Karpas-422 (cell line): ENCODE measurements at places on chromosomes 2 and 18.

DNA sequence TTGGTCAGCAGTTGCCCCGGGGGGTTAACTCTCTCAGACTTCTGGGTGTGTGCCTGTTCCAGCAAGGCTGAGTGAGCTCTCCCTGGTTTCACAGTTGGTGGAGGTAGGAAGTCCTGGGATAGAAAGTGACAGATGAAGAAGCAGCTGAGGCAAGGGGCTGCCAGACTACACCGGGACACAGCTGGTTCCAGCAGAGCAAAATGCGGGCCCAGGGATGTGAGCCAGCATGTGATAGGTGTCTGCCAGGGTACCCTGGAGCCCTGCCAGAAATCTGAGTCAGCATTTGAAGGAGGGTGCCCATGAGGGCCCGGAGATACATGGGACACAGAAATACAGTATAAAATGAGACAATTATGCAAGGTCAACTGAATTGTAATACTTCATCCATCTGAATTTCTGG, 79.3 kb upstream of the LGALSL start:
- DNase-seq, result no peak

DNA sequence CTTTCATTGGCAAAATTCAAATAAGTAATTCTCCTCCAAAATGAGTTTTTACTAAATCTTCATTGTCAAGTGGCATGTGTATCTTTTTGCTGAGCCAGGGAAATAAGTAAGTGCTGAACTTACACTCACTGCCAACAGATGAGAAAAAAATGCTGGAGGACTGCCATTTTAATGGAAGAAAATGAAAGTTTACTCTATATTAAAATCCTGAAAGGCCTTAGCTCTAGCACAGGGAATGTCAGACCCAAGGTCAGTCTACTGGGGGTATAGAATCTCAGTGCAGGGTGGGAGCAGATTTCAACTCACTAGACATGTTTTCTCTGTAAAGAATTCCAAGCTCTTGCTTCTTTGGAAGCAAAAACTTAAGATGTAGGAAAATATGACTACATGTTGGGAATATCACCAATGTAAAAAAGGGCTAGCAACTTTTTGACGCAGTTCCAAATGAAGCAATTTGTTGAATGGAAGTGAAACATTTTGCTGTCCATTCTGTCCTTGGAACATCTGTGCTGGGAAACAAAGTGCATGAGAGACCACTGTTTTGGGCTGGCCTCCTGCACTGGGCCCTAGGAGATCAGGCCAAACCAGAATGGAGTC, 127.0 kb downstream of the ST6GAL2 start:
- DNase-seq, result no peak

DNA sequence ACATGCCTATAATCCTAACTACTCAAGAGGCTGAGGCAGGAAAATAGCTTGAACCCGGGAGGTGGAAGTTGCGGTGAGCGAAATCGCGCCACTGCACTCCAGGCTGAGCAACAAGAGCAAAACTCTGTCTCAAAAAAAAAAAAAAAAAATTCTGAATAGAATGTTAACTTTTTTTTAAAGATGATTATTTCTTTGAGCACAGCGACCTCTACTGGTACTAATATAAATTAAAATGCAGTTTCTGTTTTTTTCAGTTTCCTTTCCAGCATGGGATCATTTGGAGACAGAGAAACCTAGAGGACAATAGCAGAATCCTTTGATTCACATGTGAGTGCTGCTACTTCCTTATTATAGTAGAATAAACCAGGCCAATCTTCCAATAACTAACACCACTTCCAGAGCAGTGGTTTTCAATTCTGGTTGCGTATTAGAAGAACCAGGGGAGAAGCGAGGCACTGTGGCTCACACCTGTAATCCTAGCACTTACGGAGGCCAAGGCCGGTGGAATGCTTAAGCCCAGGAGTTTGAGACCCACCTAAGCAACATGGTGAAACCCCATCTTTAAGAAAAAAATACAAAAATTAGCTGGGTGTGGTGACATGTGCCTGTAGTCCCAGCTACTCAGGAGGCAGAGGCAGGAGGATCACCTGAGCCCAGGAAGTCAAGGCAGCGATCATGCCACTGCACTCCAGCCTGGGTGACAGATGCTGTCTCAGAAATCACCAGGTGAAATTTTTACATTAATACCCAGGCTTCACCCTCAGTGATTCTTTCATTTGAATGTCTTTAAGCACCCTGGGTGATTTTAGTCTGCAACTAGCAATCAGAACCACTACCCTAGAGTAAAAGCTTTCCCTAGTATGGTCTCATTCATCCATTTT, 10.1 kb downstream of the SRSF7 start:
- peak; percentile 89 for DNase-seq

DNA sequence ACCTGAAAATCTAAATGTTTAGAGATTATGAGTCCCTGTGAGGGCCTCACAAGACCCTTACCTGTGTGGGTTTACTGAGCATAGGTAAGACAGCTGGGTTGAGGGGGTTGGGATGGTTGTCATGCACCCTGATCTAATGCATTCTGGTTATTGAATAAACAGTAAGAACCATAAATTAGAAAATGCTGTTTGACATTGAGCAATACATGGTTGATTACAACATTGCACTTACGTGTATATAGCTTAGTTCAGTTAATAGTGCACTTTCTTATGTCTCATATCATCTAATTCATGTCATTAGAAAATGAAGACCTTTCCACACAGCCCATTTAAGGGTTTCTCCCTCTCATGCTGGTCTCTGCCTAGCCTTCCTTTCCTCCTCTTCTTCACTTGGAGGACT, 253.5 kb upstream of the ATP5MC3 start:
- DNase-seq, result no peak

DNA sequence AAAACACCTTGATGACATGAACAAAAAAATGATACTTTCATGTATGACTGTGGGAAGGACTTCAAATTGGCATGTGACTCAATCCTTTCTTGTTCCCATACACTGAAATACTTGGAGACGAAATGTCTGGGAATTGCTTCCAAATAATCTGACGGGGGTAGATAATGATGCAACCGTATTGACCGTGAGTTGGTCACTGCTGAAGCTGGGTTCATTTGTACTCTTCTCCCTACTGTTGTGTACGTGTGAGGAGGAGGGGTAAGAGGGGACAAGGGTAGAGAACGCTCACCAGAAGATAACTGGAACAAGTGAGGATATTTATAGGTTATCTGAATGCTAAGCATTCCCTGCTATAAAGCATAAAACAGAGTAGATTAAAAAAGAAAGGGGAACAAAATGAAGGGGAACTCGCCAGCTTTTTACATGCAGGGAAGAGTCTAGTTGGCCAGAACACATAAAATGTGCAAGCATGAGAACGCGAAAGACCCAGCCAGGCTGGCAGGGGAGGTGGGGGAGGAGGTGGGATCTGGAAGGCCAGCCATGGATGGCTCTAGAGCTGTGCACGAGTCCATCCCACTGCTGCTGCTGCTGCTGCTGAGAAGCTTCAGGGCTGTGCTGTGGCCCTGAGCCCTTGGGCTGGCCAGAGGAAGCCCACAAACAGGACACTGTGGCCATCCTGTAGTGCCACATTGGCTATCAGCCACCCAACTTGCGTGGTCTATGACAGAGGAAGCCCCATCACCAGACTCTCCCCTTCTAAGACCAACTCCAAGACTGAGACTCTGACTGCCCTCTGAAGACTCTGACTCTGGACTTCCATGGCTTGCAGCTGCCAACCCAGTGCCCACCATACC, 15.2 kb upstream of the CETN1 start:
- no peak for DNase-seq

DNA sequence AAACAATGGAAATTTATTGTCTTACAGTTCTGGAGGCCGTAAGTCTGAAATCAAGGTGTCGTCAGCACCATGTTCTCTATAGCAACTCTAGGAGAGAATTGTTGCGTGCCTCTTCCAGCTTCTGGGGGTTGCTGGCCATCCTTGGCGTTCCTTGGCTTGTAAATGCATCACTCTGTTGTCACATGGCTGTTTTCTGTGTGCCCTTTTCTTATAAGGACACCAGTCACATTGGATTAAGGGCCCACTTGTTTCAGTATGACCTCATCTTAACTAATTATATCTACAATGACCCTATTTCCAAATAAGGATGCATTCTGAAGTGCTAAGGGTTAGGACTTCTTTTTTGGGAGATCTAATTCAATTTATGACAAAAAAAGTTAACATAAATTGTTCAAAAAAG, 1.4 kb upstream of the PLEK start:
- DNase-seq, result peak; percentile 54

DNA sequence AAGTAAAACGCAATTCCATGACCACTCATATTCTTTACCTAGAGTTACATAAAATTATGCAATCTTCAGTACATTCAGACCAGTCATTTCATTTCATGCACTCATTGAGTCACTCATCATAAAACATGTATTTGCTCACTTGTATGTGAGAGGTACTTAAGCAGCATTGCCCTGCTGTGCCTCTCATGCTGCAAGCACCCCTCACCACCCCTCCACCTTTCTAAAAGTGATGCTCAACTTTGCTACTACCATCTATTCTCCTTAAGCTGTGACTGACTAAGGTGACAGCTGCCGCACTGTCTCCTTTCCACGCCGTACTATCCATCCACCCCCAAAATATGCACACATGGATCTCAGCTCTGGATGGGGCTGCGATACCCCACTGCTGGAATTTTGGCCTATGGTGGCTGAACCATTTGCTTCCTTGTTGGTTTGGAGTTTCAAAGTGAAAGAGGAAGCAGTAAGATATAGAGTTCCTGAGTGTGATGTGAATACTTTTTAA, 7.2 kb downstream of the ARHGAP25 start:
- peak; percentile 73 for DNase-seq

- peak; percentile 67 for DNase-seq
These were observed 7.1 kb downstream of the ADAM17 start for GRCh38 chr2:9548506-9548905.

DNA sequence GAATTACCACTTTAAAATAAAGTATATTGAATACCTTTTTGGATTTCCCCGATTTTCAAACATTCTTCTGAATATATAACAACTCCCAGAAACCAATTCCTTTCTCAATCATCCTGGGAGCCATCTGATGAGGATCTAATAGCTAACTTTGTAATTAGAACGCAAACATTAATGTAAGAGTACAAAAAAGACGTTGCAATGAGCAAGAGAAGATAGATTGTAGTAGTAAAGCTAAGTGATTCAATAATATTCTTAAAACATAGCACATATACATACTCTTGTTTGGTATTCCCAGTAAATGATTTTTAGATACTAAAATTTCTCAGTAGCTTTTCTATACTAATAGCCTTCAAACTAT, 1.1 kb downstream of the ABCA12 start:
- DNase-seq, result no peak

DNA sequence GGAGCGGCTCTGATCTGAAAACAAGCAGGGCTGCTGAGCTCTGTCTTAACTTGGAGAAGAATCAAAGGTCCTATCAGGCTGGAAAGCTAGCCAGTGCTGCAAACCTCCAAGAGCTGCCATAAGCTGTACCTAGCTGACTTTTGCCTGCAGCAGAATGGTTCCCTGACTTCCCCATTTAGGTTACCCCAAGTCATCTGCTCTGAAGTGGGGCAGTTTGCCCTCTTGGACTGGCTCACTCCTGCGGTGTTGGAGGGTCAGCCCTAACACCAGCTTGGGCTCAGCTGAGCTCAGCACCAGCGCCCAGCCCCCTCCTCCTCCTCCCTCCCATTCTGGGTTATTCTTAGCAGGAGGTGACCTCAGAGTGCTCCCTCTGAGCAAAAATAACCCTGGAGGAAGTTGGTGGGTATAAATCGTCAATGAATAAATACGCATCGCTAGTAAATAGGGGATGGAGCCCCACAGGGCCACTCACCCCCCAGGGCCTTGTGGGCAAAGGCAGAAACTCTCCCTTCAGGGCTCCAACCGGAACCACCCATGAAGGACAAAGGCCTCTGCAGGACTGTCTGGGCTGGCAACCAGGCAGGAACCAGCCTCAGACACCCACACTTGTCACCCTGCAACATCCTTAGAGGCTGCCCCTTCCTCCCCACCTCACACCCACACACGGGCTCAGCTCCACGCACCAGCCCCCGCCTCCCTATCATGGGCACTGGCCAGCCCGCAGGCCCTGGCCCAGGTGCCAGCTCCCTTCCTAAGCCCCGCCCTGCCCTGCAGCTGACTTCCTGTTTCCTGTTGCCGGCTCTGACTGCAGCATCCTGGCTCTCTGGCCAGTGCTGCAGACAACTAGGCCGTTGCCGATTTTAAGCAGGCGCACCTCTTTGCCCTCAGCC, 46.9 kb downstream of the DNMT3A start:
- DNase-seq, result peak; percentile 91

DNA sequence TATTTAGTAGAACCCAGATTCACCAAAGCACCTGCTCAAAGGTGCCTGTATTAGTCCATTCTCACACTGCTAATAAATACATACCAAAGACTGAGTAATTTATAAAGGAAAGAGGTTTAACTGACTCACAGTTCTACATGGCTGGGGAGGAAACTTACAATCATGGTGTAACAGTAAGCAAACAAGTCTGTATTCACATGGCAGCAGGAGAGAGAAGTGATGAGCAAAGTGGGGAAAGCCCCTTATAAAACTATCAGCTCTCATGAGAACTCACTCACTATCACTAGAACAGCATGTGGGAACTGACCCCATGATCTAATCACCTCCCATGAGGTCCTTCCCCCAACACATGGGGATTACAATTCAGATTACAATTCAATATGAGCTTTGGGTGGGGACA, 28.0 kb upstream of the DDX18 start:
- no peak for DNase-seq

DNA sequence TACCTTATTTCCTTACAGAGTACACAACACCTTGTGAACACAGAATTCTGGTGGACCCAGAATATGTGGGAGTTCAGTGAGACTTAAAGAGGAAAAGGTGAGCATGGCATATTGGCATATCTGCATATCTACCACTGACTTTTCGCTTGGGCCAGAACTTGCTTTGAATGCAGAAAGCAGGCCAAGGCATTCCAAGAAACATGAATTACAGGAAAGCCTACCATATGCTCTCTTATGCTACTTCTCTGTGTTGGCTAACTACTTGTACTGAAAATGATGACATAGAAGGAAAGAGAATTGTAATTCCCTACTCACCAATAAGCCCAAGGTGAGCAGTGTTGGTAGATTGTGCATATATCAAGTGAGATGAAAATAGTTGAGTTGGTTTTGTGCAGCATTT, 31.4 kb upstream of the CCDC93 start:
- DNase-seq, result no peak

- no peak for DNase-seq
These were observed 120.7 kb upstream of the ZC3H15 start for GRCh38 chr2:186365406-186365805.

- no peak for DNase-seq
These were observed 37.0 kb upstream of the CASP8 start for GRCh38 chr2:201223089-201224073.

- no peak for DNase-seq
These were observed 42.7 kb upstream of the EPAS1 start for GRCh38 chr2:46254474-46254873.

DNA sequence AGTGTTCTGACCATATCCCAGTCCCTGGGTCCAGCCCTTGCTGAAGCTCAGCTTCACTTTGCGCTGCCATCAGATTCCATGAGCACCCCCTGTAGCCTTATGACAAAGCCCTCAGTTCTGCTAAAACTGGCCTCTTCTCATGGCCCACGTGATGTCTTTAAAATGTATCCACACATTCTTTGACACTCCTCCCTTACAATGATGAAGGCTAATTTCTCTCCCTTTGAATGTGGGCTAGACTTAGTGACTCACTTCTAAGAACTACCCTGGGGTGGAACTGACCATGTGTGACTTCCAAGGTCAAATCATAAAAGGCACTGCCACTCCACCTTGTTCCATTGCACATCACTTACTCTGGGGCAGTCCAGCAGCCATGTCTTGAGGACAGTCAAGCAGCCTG, 45.4 kb upstream of the GORASP2 start:
- DNase-seq, result no peak

GRCh38 chr2:126656431-126657147, 631 bp downstream of the GYPC start:
- DNase-seq, result peak; percentile 73

- no peak for DNase-seq
These were observed 96.8 kb downstream of the ADD2 start for GRCh38 chr2:70671092-70671675.
